ENCODE measurements at places on chromosomes 2 and 18. TPM values are rescaled to one million over a fixed set of nuclear protein-coding genes. Genes with fewer than 3 reads are reported as not detected.

GRCh38 chr2:36965206-36965605 lies 1.1 kb downstream of the STRN start:
- DNase-seq: no peak

GRCh38 chr18:60122339-60122738 lies 222.5 kb downstream of the PMAIP1 start:
- no peak for DNase-seq

- no peak for DNase-seq
Observed at GRCh38 chr18:55083461-55083860, 124.2 kb upstream of the CCDC68 start.

GRCh38 chr18:37435150-37435867 lies 130.3 kb downstream of the CELF4 start:
- DNase-seq: no peak

DNA sequence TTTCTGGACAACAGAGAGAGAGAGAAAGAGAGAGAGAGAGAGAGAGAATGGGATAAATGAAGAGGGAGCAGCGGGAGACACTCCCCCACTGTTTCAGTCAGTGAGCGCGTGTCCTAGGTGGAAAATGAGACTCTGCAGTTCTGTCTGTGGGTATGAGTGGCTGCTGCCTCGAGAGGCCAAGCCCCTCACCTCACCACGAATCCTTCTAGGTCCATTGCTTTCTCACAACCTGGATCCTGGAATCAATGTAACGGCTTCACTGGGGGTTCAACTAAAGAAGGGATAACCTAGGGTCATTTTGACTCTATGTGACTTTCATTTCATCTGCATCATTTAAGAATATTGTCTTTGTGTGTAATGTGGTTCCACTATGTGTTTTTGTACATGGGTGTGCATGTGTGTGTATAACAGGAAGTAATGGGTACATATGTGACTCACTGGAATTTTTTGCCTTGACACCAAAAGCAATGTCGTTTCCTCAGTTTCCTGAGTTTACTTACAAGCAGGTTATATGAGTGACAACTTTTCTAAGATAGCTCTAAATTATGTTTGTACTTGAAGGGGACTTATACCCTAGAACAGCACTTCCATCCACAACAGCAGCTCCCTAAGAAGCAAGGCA lies 221.4 kb upstream of the TRIB2 start:
- DNase-seq: peak; percentile 14

GRCh38 chr2:240513549-240514287 lies 44.1 kb downstream of the ANKMY1 start:
- DNase-seq: peak; percentile 86

GRCh38 chr2:235908826-235909225 lies 259.4 kb downstream of the GBX2 start:
- no peak for DNase-seq

DNA sequence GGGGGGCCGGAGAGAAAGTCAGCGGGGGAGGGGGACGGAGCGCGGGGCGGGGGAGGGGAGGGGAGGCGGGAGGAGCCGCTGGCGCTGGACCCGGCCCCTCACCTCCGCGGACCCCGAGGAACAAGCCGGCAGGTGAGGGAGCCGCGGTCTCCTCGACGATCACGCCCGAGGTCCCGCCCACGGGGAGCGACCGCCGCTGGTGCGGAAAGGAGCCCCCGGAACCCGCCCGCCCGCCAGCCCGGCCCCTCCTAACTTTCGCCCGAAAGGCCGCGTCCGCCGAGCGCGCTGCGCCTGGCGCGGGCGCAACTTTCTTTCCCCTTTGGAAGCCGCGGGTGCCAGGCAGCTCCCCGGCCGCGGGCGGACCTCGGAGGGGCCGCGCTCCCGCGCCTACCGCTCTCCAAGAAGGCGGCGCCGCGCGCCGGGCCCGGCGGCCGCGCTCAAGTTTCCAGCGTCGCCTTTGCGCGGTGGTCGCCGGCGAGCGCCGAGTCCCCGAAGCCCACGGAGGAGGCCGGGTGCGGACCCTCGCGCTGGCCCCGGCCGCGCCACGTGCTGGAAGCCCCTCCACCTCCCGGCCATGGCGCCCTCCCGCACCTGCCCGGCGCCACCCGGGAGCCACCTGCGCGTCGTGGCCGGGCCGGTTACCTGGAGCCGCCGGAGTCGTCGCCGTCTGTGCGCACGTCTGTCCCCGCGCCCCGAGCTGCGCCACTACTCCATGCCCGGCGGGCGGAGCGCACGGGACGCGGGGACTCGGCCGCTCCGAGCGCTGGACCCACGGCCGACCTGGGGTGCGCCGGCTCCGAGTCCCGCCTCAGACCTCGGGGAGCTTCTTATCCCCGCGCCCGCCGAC lies at the start of gene ALKAL2:
ALKAL2 (minus strand) TSS at position 181 of the 847 bp plus-strand sequence. CDS start 256 bp downstream, outside the sequence.
- DNase-seq: peak; percentile 25

GRCh38 chr2:217279140-217279539 lies 419.3 kb upstream of the TNP1 start:
- DNase-seq: no peak

DNA sequence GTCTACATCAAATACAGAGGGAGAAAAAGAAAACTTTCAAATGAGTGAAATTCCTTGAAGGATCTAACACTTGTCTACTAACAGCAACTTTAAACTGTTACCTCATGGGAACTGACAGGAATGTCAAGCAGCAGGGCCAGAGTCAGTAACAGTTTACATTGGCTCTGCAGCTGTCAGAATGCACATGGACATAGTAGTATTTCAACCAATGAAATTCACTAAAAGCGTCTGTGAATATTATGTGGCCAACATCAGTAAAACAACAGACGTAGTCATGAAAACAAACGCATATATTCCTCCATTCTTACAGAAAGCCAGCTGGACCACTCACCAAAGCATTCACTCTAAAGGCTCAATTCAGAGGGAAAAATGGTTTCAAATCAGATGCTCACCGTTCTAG lies 79.3 kb upstream of the RNU4ATAC start:
- no peak for DNase-seq

The CGREF1 gene
- total RNA-seq: 2.4 TPM

The TSPYL6 gene
- total RNA-seq: not detected
